ENCODE measurements at places on chromosomes 6 and 20.

- DNase-seq, result no peak
Observed at GRCh38 chr6:124027392-124027791, 223.7 kb downstream of the NKAIN2 start.

DNA sequence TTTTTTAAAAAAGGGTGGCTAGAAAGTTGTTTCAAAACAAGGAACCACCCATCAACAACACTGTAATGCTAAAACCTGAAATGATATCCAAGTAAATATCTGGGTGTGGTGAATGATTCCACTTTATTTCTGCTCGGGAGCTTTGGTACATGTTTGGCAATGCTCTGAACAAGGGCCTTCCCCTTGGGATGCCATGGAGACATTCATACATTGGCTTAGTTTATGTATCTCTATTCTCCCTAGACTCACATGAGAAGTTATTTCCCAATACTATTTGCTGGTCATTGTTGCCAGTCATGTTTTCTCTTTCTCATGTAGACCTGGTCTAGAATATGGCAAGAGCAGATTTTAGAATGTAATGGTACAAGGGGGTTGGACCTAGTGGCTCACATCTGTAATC is 22.9 kb downstream of the ADTRP start:
- no peak for DNase-seq

DNA sequence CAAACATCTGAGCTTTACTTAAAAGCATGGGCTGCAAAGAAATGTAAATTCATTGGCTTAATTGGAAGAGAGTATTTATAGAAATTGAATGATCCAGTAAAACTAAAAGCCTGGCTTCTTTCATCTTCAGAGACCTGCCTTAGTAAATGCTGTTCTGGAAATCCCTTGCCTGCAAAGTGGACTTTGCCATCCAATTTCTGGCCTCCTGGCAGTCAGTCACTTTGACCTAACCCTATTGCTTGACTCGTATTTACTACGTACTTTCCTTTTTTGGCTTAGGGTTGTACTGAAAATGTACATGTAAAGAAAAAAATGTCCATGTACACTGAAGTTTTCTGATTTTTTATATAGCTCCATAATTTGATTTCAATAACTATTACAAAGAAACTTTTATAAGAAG is 47.1 kb downstream of the E2F3 start:
- DNase-seq, result no peak

DNA sequence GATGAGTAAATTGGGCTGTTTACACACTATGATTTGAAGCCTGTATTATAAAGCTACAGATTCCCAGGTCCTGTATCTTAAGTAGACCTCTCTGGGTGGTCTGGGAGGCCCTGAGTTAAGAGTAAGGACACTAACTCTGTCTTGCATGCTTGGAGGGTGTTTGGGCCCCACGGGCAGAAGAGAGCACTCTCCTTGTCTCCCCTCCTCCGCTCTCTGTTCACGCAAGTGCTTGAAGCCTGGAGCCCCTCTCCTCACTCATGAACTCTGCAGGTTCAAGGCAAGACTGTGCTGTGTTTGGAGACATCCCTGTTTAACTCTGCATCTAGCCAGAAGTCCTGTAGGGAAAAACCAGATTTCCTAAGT is 154.0 kb downstream of the ZDHHC14 start:
- no peak for DNase-seq

DNA sequence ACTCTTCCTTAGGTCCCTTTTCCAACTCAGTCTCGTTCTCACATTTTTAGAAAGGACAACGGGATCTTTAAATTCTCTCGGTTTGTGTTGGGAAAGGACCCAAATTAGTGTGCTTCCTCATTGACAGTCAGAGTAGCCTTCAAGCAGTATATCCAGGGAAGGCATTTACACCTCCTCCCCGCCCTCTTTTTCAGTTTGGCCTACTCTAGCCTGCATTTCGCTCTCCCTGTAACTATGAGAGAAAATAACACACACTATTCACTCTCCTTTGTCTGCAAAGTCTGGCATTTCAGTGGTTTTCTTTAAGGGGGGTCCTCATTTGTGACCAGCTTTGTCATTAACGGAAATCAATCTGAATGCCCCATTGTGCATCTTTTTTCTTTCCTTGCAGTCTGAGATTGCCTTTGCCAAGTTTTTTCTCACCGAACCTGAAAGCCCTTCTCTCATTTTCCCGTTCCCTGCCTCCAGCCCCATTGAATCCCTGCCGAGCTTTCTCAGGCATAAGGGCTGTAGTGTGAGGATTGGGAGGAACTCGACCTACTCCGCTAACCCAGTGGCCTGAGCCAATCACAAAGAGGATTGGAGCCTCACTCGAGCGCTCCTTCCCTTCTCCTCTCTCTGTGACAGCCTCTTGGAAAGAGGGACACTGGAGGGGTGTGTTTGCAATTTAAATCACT is 393 bp upstream of the FABP7 start:
- no peak for DNase-seq
